ENCODE measurements at places on chromosomes 5 and 9.

- peak; percentile 76 for DNase-seq
These were observed 98.6 kb downstream of the OSTF1 start for GRCh38 chr9:75186767-75187380.

GRCh38 chr5:86030753-86031152 lies 587.0 kb upstream of the COX7C start:
- DNase-seq, result no peak

DNA sequence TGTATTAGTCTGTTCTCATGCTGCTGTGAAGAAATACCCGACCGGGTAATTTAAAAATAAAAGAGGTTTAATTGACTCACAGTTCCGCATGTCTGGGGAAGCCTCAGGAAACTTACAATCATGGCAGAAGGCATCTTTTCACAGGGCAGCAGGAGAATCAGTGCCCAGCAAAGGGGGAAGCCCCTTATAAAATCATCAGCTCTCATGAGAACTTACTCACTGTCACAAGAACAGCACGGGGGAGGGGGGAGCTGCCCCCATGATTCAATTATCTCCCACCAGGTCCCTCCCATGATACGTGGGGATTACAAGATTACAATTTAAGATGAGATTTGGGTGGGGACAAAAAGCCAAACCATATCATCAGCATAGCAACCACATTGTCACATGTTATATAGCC lies 102.5 kb downstream of the GPBP1 start:
- no peak for DNase-seq

DNA sequence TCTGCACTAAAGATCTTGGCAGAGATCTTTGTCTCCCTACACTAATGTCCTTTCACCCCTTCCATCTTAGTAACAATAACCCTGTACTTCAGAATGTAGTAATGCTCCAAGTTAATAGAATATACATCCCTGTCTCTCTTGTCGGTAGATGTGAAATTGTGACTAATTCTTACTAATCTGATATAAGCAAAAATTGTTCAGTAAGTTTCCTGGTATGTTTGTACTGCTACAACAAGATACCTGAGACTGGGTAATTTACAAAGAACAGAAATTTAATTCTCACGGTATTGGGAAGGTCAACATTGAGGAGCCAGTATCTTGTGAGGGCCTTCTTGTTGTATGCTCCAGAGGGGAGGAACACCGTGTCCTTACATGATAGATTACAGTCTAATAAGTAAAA lies 1686.6 kb upstream of the CDH9 start:
- no peak for DNase-seq

DNA sequence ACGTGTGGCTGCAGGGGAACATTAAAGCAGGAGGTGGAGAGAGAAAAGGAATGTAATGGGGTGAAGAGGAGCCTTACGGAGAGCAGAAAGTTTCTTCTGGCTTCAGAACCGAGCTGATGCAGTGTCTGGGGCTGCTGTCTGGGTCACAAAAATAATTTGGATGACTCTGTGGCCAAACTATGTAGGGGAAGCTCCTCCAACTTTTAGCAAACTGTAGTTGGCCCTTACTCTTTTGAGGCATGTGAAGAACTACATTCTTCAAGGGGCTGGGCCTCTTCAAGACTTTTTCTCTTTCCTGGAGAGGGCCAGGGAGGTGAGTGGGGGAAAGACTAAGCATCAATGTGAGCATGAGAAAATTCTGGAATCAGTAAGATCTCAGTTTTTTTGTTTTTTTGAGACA lies 31.9 kb upstream of the SPARC start:
- DNase-seq, result no peak

Measured in Karpas-422 (cell line).